ENCODE measurements at places on chromosomes 13 and 19.

GRCh38 chr13:30103161-30103840 lies 204.1 kb downstream of the KATNAL1 start:
- DNase-seq: no peak

GRCh38 chr19:3129112-3129511 lies 6.7 kb upstream of the GNA15 start:
- DNase-seq: no peak

DNA sequence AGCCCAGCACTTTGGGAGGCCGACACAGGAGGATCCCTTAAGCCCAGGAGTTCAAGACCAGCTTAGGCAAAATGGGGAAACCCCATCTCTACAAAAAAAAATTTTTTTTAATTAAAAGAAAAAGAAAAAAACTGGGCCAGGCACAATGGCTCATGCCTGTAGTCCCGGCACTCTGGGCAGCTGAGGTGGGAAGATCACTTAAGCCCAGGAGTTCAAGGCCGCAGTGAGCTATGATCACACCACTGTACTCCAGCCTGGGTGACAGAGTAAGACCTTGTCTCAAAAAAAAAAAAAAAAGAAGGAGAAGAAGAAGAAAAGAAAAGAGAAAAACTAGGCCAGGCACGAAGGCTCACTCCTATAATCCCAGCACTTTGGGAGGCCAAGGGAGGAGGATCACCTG lies 4.3 kb downstream of the ELL start:
- DNase-seq: no peak

DNA sequence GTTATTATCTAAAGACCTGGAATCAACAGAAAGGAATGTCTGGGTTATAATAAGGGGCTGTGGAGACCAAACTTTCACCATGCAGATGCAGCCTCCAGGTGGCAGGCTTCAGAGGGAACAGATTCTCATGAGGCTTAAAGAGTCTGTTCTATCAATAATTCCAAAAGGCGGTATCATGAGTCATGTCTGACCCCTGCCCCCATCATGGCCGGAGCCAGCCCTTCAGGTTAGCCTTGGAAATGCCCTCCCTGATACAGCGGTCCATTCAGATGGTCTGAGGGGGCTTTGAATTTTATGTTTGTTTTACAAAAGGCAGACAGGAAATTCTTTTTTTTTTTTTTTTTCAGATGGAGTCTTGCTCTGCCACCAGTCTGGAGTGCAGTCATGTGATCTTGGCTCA lies 21.7 kb upstream of the LAMP1 start:
- DNase-seq: no peak

GRCh38 chr13:32017474-32017873 lies 14.1 kb upstream of the FRY start:
- no peak for DNase-seq

DNA sequence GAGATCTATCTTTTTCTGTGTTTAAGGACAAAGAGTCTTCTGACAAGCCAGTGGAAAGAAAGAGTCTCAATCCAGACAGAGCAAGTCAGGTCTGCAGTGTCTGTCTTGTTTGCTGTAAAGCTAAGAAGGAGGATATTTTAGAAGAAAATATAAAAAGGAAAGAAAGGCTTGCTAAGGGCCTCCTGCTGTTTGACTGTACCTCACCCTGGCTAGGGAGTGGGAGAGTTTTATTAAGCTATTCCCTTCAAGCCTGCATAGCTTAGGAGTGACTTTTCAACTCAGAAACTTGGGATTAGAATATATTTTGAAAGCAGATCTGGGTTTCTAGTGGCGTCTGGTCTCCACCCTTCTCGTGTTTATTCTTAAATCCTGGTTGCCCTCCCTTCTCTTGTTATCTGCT lies 460.0 kb downstream of the COG6 start:
- DNase-seq: no peak

DNA sequence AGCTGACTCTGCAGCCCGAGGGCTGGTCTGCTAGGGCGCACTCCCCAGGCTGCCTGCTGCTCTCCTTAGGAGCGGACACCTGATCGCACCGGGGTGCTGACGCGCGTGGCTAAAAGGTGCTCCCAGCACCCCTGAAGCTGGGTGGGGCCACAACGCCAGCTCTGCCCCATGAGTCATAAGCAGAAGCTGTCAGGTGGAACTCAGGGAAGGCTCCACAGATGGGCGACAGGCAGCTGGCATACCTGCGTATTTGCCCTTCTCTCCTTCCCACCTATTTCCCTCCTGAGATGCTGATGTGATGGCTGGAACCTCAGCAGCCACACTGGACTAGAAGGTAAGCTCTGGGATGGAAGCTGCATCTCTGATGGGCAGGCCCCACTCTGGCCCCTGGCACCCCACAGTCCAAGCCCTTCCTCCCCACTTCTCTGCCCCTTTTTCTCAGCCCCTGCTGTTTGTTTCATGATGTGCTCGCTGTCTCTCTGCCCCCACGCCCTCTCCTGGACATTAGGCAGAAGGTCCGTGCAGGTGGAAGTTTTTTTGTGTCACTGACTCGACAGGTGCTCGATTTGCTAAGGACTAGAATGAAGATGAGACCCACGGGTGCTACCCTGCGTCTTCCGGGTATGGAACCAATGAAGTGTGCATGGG lies 30.3 kb upstream of the CACTIN start:
- DNase-seq: no peak

DNA sequence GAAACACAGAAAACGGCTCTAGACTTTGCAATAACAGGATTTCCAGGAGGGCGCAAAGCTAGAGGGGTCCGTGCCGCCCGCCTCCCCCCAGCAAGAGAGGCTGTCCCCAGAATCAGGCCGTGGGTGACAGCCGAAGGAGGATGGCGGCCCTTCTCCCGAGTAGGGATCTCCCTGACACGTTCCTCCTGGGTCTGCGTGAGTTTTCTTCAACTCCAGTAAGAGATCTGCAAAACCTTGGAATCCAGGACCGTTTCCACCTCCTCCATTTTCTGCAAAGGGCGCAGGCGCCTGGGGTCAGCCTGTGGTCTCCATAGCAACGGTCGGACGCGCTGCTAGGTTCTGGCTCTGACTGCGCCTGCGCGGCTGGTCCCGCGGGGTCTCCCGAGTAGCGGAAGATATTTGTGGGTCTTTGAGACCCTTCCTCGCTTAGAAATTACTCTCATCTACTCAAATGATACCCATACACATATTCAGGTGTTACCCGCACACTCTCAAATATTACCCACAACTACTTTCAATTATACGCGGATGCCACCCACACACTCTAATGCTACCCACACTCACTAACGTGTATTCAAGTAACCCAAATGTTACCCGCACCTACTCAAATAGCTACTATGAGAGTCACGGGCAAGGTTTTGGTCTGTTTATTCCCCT lies 2.1 kb downstream of the PNMA8C start:
- DNase-seq: no peak

DNA sequence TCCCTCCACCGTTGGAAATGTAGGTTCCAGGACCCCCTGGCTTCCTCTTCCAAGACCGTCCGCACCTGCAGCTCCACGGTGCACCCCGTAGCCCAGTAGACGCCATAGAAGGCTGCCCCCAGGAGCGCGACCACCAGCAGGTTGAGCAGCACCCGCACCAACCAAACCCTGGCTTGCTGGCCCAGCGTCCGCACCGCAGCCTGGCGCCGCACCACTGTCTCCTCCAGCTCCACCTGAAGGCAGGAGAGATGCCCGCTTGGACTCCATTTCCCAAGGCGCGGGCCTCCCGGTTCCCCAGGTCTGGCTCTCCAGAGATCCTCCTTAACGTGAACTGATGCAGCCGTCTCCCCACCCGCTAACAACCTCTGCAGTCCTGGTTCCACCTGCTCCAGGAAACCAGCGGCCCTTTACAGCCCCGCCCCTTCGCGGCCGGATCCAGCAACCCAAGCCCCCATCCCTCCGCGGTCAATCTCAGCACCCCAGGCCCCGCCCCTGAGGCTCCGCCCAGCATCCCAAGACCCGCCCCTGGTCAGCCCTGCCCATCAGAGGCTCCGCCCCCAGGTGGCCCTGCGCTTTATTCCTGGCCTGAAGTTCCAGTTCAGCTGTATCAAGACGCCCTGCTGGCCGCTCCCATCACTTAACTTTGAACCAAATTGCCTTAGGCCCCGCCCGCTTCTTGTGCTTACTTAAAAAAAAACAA lies 5.0 kb upstream of the LENG1 start:
- peak; percentile 26 for DNase-seq

GRCh38 chr19:49927526-49928264 lies 1.3 kb upstream of the ATF5 start:
- no peak for DNase-seq

- DNase-seq: no peak
Measured at GRCh38 chr19:23802290-23802689, 43.6 kb upstream of the ZNF681 start.

GRCh38 chr19:2613507-2614295 lies 88.8 kb downstream of the GNG7 start:
- DNase-seq: no peak

- no peak for DNase-seq
Measured at GRCh38 chr13:34028496-34029442, 210.8 kb downstream of the RFC3 start.

DNA sequence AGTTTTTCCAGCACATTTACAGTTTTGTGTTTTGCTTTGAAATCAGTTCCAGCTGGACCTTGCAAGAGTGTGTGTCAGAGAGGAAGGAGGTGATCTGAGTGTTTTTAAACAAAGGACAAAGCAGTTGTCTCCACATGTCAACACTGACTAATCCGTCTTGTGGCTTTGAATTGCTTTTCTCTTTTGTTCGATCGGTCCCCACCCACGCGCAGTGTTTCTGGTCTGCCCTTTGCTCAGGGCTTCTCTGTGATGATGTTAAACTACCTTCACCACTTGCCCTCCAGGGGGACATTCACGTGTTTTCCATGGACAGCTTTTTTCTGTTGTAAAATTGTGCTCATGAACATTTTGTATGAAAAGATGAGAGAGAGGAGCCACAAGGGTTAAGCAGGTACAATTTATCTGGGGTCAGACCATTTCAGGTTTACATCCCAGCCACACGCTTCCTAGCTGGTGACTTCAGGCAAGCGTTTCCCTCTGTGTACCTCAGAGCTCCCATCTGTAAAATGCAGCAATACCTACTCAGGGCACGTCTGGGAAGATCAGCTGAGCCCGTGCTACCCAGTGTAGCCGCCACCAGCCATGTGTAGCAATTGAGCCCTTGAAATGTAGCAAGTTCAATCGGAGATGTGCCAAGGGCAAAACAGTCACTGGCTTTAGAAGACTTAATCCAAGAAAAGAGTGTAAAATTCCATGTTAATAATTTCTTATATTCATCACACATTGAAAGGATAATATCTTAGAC lies 13.5 kb upstream of the PLA2G4C start:
- no peak for DNase-seq

GRCh38 chr13:31056644-31057271 lies 104.9 kb downstream of the HSPH1 start:
- DNase-seq: no peak

DNA sequence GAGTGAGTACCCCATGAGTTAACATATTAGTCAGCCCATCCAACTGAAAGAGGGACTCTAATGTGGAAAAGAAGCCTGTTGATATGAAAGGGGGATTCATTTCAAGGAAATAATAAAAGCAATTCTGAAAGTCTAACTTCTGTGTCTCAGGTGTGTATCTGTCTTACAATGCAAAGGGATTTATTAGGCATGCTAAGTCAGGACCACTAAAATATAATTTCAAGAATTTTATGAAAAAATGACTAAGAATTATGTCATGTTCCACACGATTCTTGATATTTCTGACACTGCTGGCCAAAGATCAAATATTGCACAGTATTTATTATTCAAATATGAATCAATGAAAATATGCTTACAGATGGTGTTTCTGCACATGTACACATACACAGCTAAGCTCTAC lies 130.8 kb downstream of the KLF12 start:
- no peak for DNase-seq
